ENCODE measurements at places on chromosomes 3 and 15.

- DNase-seq: no peak
Observed at GRCh38 chr3:54366839-54367238, 244.5 kb downstream of the CACNA2D3 start.

DNA sequence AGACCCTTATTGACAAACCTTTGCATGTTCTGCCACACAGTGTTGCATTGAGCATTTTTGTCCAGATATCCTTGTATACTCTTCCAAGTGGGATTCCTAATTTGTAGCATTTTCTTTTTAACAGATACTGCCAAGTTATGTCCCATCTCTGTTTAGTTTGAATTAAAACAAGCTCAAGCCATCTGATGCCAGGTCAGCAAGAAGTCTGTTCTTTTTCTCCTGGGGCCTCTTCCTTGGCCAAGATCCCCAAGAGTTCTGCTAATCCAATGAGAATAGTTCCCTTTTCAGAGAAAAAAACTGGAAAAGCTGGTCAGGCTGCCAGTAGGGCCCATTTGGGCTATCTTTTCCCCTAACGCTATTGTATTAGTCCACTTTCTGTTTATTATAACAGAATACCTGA lies 29.8 kb downstream of the GLDN start:
- DNase-seq: no peak

- DNase-seq: no peak
Observed at GRCh38 chr3:69791919-69792399, 52.7 kb downstream of the MITF start.

DNA sequence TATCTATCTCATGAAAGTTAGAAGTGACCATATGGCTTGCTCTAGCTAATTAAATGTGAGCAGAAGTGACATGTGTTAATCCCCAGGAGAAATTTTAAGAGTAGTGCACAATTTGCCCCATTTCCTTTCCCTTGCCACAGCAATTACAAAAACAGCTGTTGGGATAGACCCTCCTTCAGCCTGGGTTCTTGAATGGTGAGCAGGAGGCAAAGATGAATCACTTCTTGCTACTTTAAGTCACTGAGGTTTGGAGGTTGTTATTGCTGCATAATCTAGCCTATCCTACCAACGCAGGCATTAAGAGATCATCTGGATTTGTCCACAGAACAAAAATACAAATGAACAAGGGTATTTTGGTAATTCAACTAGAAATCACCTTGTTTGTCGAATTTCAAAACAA lies 51.7 kb upstream of the CAPN7 start:
- no peak for DNase-seq

- DNase-seq: no peak
Observed at GRCh38 chr3:114685161-114685560, 391.3 kb downstream of the TIGIT start.

DNA sequence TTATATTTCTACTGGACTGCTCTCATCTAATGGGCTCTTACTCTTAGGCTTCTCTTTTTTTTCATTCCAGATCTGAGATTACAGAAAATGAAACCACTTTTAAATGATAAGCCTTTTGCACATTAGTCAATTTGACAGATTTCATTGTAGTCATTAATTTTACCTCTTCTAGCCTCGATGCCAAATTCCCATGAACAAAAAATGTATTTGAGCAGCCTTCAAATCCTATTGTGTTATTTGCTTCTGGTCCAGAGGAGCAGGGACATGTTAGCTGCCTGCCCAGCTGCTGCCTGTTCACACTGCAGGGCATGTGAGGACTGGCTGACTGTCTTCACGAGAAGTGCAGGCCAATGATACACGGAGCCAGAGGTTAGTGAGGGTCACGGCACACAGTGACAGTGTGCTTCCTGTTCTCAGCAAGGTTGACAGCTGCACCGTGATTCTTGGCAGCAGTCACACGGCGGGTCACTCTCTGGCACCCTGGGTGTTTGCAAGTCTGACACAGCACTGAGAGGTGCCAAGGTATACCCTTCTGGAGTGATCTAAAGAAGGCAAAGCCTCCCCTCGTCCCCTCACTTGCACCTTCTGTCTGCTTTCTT lies 40.8 kb downstream of the KAT2B start:
- no peak for DNase-seq

All from stimulated activated CD4-positive, alpha-beta T cell treated with anti-CD3 and anti-CD28 coated beads, Interleukin-12 subunit alpha, Interleukin-12 subunit beta, amount 100 ng/mL, for 24 hours (primary cell).